GM12891 (cell line): ENCODE measurements at places on chromosomes 11 and 22.

- no peak for DNase-seq
These were observed 5.3 kb downstream of the PATZ1 start for GRCh38 chr22:31340765-31341247.

- DNase-seq = no peak
These were observed 25.9 kb downstream of the PIWIL4 start for GRCh38 chr11:94593030-94593429.

GRCh38 chr11:61916737-61917333 lies 531 bp downstream of the RAB3IL1 start:
- peak; percentile 37 for DNase-seq

GRCh38 chr11:126186708-126187529 lies 24.5 kb downstream of the RPUSD4 start:
- no peak for DNase-seq

DNA sequence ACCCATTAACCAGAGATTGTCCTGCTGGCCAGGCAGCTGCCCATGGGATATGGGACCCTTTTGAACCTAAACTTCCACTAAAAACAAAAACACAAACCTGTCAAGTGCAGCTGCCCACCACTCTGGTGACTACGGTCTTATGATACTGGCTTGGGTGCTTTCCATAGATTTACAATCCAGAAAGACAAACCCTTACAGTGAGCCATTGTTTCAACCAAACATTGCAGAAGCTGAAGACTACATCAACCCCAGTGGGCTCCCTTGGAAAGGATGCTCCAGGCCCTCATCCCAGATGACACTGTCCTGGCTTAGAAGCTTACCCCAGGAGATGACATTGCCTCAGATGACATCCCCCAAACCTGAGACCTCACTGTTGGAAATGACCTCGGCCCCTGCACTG lies 56.9 kb upstream of the WNT11 start:
- no peak for DNase-seq

GRCh38 chr11:93672280-93672679 lies 10.8 kb downstream of the CEP295 start:
- DNase-seq = no peak

DNA sequence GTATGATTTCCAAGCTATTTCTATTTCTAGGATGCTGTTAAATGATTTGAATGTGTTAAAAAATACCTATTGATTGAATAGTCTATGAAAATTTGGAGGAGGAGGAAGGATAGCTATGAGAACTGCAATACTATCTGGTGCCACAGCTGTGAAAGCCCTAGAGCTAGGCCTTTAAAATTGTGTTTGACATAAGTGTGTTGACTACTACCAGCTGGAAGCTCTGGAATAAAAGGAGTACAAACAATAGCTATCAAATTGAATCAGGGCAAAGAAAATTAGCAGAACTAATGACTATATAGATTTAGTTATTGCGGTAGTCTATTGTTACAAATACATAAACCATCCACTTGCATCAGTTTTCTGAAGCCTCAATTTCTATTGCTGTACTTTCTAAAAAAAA lies 124.8 kb upstream of the CNTN5 start:
- DNase-seq = no peak

- DNase-seq = no peak
These were observed 40.6 kb downstream of the RSF1 start for GRCh38 chr11:77779935-77780334.

- no peak for DNase-seq
These were observed 2.5 kb upstream of the INPP5J start for GRCh38 chr22:31120230-31120629.

DNA sequence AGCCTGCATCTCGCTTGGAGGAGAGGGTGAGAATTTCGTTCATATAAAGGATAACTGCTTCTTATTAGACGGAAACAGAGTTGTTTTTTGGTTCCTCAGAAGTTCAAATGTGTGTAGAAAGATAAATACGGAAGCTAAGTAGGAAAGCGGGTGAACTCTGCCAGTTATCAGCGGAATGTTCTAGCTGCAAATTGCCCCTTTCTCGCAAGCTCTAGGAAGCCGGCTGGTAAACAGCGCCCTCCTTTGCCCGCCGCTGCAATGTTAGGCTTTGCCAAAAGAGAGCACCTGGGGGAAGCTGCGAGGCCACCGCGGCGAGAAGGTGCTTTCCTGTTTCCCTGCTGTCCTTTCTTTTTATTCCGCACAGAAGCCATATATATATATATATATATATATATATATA lies 67.0 kb downstream of the IGLL5 start:
- no peak for DNase-seq

DNA sequence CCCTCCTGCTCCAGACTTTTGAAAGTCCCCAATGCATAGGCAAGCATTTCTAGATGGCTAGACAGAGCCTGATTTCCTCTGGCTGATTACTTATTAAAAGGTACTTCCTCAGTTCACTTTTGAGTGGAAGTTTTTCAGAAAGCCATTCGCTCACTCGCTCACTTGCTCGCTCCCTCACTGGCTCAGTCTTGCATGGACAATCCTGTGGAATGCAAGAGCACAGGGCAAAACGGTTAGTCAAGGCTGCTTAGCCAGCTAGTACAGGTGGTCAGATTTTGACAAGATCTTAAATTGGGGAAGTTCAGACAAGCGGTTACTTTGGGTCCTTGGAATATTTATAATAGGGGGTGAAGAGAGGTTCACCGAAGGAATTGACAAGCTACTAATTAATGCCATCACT lies 101.0 kb downstream of the ARL14EP start:
- no peak for DNase-seq

DNA sequence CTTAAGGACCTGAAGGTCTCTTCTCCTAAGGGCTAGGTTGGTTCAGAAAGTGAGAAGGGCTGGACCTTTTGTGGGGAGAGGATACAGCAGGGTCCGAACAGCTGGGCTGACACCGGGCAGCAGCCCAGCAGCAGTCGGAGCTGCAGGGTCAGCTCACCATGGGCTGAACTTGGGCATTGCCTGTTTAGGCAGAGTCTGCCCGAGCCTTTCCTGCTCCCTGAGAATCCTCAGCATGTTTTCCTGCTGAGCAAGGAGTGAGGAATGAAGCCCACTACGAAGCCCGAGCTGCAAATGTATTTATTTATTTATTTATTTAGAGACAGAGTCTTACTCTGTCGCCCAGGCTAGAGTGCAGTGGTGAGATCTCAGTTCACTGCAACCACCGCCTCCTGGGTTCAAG lies 83.9 kb downstream of the PTPRJ start:
- no peak for DNase-seq

- DNase-seq = no peak
These were observed 13.1 kb downstream of the RCOR2 start for GRCh38 chr11:63903884-63904283.

DNA sequence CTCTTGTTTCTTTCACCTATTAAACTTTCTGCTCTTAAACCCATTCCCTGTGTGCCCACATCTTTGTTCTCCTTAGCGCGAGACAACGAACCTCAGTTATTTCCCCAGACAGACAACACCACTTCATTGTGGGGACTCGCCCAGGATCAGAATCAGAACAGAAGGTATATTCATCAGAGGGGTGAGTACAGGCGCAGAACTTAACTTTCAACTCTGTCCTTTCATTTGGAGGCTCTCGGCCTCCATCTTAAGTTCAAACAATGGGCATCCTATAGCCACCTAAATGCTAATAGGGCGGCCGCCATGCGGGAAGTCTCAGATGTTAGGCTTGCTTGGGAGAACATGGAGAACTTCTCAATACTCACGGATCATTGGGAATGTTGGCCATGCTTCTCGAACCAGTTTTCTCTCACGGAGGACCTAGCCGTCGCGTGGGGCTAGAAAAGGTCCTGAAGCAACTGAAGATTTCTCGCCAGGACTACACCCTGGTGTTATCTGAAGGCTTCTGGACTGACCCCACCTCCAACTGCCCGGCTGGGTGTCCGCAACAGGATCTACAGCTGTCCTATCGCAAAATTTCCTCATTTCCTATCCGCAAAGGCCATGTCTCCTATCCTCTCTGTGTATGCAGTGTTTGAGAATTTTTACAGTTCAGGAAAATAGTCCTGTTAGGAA lies 13.4 kb upstream of the HYLS1 start:
- no peak for DNase-seq

- no peak for DNase-seq
These were observed 6.9 kb upstream of the MYO7A start for GRCh38 chr11:77121096-77121640.

GRCh38 chr11:114816791-114817190 lies 138.5 kb downstream of the NXPE2 start:
- DNase-seq = no peak

- no peak for DNase-seq
These were observed 129.0 kb downstream of the TEAD1 start for GRCh38 chr11:12803086-12803826.

- peak; percentile 44 for DNase-seq
These were observed 661 bp upstream of the CDPF1 start for GRCh38 chr22:46250783-46251125.

- DNase-seq = no peak
These were observed 129.1 kb upstream of the ARHGAP42 start for GRCh38 chr11:100557830-100558611.

- DNase-seq = no peak
These were observed 37.0 kb downstream of the ENTHD1 start for GRCh38 chr22:39856588-39856987.

GRCh38 chr11:22433094-22433455 lies 94.9 kb downstream of the SLC17A6 start:
- DNase-seq = no peak

GRCh38 chr11:122724520-122724919 lies 69.0 kb downstream of the UBASH3B start:
- no peak for DNase-seq

GRCh38 chr11:69123593-69124545 lies 31.9 kb upstream of the SMIM38 start:
- no peak for DNase-seq

GRCh38 chr11:33924341-33924740 lies 32.5 kb upstream of the LMO2 start:
- no peak for DNase-seq
